ENCODE measurements at places on chromosomes 3 and 15.

GRCh38 chr15:29939404-29939803 is 117.1 kb upstream of the TJP1 start:
- DNase-seq = peak; percentile 28

DNA sequence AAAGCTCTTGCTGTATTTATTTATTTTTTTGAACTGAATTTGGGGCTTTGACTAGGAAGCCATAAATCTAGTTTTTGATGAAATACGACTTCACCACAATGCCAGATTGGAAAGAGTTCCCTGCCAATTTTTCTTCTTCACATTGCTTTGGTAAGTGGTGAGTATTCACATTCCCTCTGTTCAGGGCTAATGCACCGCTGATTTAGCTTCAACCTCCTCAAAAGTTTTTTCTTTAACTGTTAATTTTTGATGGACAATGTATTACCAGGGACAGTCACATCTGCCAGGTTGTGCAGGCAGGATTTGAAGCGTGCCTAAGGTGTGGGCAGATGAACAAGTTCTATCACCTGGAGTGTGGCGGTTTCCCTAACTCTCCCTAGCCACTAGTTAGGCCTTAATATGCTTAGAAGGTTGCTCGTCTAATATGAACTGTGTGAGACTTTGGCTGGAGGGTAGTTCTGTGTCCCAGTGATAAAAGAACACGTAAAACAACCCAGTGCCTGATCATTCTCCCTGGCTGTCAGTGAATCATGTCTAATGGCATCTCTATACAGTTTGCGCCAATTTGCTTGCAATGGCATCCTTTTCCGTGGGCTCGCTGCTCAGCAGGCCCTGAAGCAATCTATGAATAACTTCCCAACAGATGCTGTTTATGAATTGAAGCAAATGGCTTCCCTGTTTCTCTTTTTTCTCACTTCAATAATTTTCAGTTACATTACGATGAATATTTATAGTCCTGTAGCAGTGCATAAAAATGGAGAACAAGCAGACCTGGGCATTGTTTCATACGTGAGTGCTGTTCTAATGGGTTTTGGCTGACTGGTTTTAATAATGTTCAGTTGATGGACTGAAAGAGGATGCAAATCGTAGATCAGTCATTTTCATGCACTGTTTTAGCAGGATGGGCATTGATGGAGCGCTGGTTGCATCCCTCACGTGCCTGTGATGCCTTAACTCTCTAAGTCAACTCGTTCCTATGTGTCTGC is 243.2 kb upstream of the SUCLG2 start:
- DNase-seq = no peak

- peak; percentile 72 for DNase-seq
These were observed 63.3 kb downstream of the ABTB1 start for GRCh38 chr3:127735767-127736693.

DNA sequence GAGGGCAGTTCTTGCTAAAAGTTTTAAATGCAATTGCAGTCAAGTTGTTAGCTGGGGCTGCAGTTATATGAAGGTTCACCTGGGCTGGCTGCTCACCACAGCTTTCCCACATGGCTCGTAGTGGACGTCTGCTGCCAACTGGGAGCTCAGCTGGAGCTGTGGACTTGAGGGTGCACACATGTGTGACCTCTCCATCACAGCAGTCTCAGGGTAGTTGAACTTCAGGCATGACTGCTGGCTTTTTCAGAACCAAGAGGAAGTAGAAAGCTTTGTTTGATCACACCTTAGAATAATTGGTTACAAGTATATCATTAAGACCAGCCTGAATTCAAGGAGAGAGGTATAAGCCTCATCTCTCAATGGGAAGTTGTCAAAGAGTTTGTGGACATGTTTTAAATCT is 74.1 kb downstream of the CHL1 start:
- no peak for DNase-seq

- DNase-seq = no peak
These were observed 231.7 kb upstream of the ICE2 start for GRCh38 chr15:60710656-60711055.

GRCh38 chr3:28240441-28240840 is 978 bp upstream of the CMC1 start:
- no peak for DNase-seq

- no peak for DNase-seq
These were observed 32.7 kb downstream of the RBM6 start for GRCh38 chr3:49972656-49973055.

DNA sequence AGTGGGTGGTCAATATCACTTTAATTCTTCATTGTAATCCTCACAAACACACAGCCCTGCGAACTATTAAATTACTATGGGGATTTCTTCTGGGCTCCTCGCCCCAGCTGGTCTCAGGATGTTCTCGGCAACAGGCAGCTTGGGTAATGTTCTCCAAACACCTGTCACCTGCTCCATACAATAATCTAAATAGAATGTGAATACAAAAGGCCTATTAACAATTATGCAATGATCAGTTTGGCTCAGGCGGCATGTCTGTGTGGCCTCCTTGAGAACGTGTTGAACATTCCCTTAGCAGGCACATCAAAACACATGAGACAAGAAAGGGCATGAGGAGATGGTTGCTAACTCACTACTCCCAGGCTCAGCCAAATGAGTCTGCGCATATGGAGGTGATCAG is 158.6 kb upstream of the KBTBD8 start:
- DNase-seq = no peak

GRCh38 chr15:71226536-71227455 is 111.5 kb downstream of the THSD4 start:
- DNase-seq = no peak

- DNase-seq = peak; percentile 29
These were observed 26.4 kb upstream of the MYZAP start for GRCh38 chr15:57565311-57565710.

DNA sequence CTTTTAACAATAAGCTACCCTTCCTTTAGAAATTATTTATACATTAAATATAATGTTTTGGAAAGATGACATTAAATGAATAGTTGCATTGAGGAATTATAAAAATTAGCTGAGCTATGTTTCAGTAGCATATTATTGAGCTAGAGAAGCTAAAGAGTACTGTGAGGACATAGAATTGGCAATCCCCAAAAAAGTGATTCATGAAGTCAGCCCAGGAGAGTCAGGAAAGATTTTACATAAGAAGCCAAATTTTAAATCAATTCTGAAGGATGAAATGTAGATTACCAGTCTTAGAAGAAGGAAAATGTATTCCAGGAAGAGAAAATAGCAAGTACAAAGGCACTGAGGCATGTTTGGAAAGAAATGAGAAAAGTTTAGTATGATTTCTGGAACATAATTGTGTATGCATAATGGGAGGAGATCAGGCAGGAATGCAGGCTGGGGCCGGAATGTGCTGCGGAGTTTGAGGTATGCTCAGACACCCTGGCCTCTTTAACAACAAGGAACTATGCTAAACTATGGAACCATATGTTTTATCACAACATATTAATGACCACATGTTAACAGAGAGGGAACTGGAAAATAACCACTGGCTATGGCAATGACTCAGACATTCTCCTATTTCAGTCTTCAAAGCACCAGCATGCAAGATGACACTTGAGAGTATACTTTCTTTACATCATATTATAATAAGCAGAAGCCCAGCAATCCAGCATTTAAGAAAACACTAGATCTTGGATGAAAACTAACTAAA is 103.3 kb upstream of the COL8A1 start:
- DNase-seq = peak; percentile 70

GRCh38 chr15:93417156-93417555 is 328.1 kb upstream of the RGMA start:
- DNase-seq = no peak

DNA sequence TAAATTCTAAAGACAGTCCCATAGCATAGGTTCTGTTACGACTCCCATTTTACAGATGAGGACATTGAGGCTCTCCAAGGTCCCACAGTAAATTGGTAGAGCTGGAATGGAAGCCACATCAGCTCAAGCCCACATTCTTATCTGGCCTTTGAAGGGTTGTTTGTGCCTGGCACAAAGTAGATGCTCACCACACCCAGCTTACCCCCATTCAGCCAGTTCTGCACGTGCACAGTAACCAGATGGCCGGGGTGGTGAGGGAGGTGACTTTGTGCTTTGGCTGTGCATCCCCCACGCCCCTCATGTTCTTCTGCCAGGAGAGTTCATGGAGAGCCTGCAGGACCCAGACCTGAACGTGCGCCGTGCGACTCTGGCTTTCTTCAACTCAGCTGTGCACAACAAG is 16.2 kb downstream of the RPL32 start:
- DNase-seq = no peak

DNA sequence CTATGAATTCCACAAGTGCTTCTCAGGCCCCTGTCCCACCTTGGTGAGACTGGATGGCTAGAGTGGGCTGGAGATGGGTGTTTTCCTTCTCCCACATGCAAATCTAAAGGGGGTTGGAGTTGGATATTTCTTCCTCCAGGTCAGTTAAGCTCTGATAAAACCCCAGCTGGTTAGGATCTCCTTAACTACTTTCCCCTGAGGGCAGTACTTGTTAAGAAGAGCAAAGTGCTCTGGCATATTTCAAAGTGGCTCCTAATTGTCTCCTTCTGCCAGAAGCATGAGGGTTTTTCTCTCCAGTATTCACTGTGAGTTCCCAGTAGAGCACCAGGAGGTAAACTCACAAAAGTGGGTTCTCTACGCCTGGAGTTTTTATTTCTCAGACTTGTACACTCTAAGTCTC is 31.4 kb downstream of the COL6A6 start:
- no peak for DNase-seq

- no peak for DNase-seq
These were observed 26.1 kb downstream of the SHF start for GRCh38 chr15:45161666-45162065.

- peak; percentile 89 for DNase-seq
These were observed 139.6 kb downstream of the RBPMS2 start for GRCh38 chr15:64635499-64636495.

Data from fibroblast of pulmonary artery (primary cell).